T-helper 1 cell treated with Interleukin-12 subunit alpha and Interleukin-12 subunit beta and Interleukin-4 antibody, amounts not matched to agents 30 ng/mL and 1 ng/mL, for 36 hours (primary cell): ENCODE measurements at places on chromosomes 1 and 21. TPM values are rescaled to one million over a fixed set of nuclear protein-coding genes. Genes with fewer than 3 reads are reported as not detected.

Gene DYNLT5
- not detected in 2 replicates for total RNA-seq

Gene SFN
- 1.2 and 1.4 TPM in 2 replicates for total RNA-seq

Gene CHD5
- 2.3 TPM in 2 replicates for total RNA-seq

Gene SRGAP2C
- total RNA-seq: 48.3 and 59.6 TPM in 2 replicates

Gene HSPB7
- total RNA-seq: not detected in 2 replicates

Gene BCAS2
- 51.9 and 54.3 TPM in 2 replicates for total RNA-seq

Gene PPM1J
- total RNA-seq: 0.10 TPM in 1 of 2 replicates, not detected in the other

Gene ZBTB8B
- not detected in 2 replicates for total RNA-seq

Gene CD52
- 1,323 and 1,401 TPM in 2 replicates for total RNA-seq

Gene ABCG1
- 20.7 and 21.5 TPM in 2 replicates for total RNA-seq

Gene NPHS2
- total RNA-seq: not detected in 2 replicates

Gene PAPPA2
- 0.12 TPM in 2 replicates for total RNA-seq

Gene RNU1-3
- 2,156 and 2,251 TPM in 2 replicates for total RNA-seq

Gene SYTL1
- 104 and 105 TPM in 2 replicates for total RNA-seq

Gene AMY1B
- not detected in 2 replicates for total RNA-seq

Gene SPRR4
- not detected in 2 replicates for total RNA-seq

Gene NEK2
- 25.7 and 26.1 TPM in 2 replicates for total RNA-seq

Gene CYP4A11
- total RNA-seq: not detected in 2 replicates

Gene RAP1GAP
- 0.10 and 0.54 TPM in 2 replicates for total RNA-seq

Gene GABRD
- total RNA-seq: not detected in 2 replicates

Gene DAB1
- total RNA-seq: 0.15 and 0.22 TPM in 2 replicates

Gene MXRA8
- 0.25 and 0.27 TPM in 2 replicates for total RNA-seq

Gene TMEM50B
- 34.5 and 37.8 TPM in 2 replicates for total RNA-seq

Gene TAL1
- total RNA-seq: not detected in 2 replicates

Gene SPRR2B
- not detected in 2 replicates for total RNA-seq

Gene ZMYND12
- not detected in 2 replicates for total RNA-seq

Gene OR10J1
- not detected in 2 replicates for total RNA-seq

Gene AJAP1
- not detected in 2 replicates for total RNA-seq

Gene RGS7
- not detected in 2 replicates for total RNA-seq

Gene PTGFR
- not detected in 2 replicates for total RNA-seq

Gene COL8A2
- not detected in 2 replicates for total RNA-seq

Gene PIP5K1A
- total RNA-seq: 72.1 and 74.9 TPM in 2 replicates

Gene C1orf105
- not detected in 2 replicates for total RNA-seq

Gene CFAP57
- total RNA-seq: 0.07 and 0.20 TPM in 2 replicates

Gene C1orf167
- not detected in 2 replicates for total RNA-seq

Gene RNF186
- not detected in 2 replicates for total RNA-seq

Gene PBX1
- total RNA-seq: 0.37 TPM in 1 of 2 replicates, not detected in the other

Gene FAM131C
- total RNA-seq: 1.2 and 1.3 TPM in 2 replicates

Gene DBT
- total RNA-seq: 10.9 and 11.1 TPM in 2 replicates

Gene LCE1F
- total RNA-seq: not detected in 2 replicates

Gene CLCA2
- total RNA-seq: not detected in 2 replicates

Gene DNAI4
- total RNA-seq: 0.51 and 2.7 TPM in 2 replicates

Gene DIPK1A
- 16.1 and 17.6 TPM in 2 replicates for total RNA-seq

Gene FLG2
- not detected in 2 replicates for total RNA-seq

Gene ANKRD65
- total RNA-seq: not detected in 2 replicates

Gene FLVCR1
- total RNA-seq: 11.4 and 13.3 TPM in 2 replicates

Gene SELE
- not detected in 2 replicates for total RNA-seq
